ENCODE measurements at places on chromosomes 12 and 14.

- DNase-seq, result no peak
Measured at GRCh38 chr12:92952394-92952793, 23.3 kb upstream of the EEA1 start.

- DNase-seq, result peak; percentile 86
Measured at GRCh38 chr12:9668161-9669018, 1.1 kb upstream of the CLEC2D start.

GRCh38 chr12:14614704-14615121, 47.0 kb upstream of the PLBD1 start:
- DNase-seq, result no peak

DNA sequence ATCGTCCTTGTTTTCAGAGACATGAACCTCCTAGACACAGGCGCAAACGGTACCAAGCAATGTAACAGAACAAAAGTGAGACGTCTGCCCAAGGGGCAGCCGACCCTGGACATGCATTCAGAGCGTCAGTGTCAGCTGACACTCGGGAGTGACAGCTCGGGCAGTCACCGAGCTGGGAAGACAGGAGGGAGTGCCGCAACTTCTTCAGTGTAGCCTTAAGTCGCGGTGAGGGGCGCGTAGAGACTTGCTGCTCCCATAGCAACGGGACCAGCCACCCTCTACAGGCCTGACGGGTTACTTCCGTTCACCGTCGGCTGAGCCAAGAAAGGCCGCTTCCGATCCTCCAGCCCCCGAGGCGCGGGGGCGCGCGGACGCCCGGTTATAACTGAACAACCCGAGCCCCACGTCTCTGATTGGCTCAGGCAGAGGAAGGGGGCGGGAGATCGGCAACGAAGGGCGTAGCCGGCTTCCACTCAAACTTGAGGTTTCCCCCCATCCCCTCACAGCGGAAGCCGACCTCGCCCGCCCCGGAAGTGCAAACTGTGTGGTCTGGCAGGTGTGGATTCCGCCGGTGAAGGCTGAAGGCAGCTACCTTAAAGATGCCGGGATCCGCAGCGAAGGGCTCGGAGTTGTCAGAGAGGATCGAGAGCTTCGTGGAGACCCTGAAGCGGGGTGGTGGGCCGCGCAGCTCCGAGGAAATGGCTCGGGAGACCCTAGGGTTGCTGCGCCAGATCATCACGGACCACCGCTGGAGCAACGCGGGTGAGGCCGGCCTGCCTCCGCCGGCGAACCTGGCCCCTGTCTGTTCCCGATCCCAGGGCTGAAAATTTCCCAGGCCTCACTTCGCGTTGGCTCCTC, at the start of gene EIF2B2:
Gene EIF2B2 (plus strand): TSS at position 530 of the 858 bp plus-strand sequence. CDS start 70 bp downstream, at position 600.
- DNase-seq, result peak; percentile 97

DNA sequence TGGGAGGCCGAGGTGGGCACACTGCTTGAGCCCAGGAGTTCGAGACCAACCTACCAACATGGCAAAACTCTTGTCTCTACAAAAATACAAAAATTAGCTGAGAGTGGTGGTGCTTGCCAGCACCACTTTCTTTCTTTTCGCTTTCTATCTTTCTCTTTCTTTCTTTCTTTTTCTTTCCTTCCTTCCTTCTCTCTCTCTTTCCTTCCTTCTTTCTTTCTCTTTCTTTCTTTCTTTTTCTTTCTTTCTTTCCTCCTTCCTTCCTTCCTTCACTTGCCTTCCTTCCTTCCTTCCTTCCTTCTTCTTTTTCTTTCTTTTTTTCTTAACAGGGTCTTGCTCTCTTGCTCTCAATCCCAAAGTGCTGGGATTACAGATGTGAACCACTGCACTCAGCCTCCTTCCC, 66.8 kb downstream of the HSD17B6 start:
- no peak for DNase-seq

DNA sequence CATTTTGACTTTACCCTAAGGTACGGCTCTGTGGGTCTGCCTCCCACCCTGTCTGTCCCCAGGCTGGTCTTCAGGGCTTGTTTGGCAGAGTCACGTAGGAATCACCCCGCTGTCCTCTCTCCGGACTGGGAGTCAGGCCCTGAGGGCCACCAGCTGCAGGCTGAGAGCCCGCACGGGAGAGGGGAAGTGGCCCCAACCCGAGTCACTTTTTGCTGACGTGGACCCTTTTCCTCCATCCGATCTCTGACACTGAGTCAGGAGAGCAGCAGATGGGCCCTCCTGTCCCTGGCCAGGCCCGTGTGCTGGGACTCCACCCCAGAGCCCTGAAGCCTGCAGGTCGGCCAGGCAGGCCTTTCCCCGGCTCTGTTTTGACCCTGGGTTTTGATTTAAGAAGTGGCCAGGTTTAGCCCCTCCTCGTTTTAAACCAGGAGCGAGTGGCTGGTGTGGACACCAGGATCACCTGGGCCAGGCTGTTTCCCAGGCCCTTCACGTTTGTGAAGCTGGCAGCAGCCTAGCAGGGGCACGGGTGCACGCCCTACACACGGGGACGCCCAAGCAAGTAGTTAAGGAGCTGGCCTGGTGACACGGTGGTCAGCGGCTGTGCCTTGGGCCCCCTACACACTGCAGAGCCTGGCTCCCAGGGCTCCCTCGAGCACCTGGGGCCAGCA, 12.5 kb upstream of the TEX22 start:
- DNase-seq, result no peak

- no peak for DNase-seq
Measured at GRCh38 chr14:65074449-65075150, 27.7 kb downstream of the MAX start.

DNA sequence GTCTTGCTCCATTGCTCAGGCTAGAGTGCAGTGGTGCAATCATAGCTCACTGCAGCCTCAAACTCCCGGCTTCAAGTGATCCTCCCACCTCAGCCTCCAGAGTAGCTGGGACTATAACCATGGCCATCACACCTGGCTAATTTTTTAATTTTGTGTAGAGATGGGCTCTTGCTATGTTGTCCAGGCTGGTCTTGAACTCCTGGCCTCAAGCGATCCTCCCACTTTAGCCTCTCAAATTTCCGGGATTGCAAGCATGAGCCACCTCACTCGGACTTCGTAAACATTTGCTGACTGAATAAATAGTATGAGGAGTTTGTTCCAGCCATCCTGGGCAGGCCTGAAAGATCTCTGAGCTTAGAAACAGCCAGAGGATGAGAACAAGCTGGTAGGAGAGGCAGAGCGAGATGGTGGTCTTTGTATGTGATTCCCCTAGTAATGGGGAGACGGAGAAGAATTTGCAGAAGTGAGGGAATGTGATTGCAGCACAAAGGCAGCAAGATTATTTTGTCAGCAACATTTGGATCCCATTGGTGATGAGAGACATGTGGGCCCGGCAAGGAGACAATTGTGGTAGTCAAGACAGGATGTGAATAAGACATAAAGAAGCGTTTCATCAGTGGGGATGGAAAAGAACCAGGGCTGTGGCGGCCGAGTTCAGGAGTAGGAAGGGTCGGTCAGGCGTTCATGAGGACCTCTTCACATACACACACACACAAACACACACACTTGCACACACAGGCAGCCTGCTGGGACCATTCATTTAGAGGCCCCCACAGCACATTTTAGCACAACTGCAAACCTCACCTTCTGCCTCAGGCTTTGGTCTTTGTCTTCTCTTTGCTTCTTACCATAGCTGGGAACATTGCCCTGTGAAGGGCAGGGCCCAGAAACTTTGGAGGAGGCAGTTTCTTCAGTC, 155.5 kb downstream of the ZFP36L1 start:
- peak; percentile 68 for DNase-seq

- DNase-seq, result peak; percentile 8
Measured at GRCh38 chr12:28129031-28129430, 61.2 kb upstream of the CCDC91 start.

DNA sequence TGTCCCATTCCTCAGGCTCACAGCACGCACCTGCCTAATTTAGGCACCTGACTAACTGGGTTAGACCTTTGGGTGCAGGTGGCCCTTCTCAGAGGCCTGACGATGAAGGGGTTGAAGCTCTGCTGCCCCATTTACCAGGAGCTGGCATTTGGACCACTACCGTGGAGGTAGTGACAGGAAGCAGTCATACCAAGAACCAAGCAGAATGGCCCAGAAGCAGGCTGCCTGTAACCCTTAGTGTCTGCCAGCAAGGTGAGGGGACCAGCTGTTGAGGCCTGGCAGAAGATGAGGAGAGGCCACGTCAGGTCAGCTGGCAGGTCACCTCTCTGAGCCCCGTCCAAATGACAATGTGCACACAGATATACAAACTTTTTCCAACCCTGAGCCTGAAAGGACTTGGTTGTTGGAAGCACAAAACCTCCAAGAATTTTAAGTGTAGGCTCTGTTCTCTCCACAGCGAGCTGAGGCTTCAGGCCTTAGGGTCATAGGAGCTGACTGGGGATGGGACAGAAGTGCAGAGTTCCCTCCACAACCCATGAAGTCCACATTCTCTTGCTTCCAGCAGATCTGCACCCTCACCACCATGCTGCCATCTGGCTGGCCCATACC, 23.1 kb downstream of the VASH1 start:
- DNase-seq, result no peak

GRCh38 chr12:28108599-28108998, 81.7 kb upstream of the CCDC91 start:
- DNase-seq, result no peak

DNA sequence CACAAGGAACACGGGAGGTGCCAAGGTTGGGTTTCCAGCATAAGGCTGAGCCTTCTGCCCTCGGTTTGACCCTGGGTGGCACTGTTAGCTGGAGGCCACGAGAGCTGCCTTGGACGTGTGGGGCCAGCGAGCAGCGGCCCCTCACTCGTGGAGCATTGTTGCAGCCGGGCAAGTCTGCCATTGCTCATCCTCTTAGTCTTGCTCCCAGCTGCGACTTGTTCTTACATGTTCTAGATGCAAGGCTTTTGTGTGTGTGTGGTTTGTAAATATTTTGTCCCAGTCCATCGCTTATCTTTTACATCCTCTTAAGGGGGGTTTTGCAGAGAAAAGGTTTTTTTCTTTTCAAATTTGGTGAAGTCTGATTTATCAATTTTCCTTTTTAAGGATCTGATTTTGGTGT, 21.1 kb upstream of the C1S start:
- DNase-seq, result no peak

DNA sequence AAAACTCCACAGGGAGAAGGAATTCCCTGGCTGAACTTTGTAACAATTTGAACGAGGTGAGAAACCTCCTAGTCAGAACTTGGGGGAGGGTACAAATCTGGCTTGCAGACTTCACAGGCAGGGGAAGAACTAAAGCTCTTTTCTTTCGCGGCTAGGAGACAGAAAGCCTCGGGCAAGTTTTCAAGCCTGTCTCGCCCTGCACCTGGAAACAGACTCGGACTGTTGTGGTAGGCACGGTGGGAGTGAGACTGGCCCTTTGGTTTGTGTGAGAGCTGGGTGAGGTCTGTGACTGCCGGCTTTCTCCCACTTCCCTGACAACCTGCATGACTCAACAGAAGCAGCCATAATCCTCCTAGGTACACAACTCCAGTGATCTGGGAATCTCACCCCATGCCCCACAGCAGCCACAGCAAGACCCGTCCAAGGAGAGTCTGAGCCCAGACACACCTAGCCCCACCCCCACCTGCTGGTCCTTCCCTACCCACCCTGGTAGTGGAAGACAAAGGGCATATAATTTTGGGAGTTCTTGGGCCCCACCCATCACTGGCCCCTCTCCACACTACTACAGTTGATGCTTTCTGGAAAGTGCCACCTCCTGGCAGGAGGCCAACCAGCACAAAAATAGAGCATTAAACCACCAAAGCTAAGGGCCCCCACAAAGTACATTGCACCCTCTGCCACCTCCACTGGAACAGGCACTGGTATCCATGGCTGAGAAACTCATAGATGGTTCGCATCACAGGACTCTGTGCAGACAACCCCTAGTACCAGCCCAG, 102.7 kb upstream of the ST8SIA1 start:
- DNase-seq, result no peak

DNA sequence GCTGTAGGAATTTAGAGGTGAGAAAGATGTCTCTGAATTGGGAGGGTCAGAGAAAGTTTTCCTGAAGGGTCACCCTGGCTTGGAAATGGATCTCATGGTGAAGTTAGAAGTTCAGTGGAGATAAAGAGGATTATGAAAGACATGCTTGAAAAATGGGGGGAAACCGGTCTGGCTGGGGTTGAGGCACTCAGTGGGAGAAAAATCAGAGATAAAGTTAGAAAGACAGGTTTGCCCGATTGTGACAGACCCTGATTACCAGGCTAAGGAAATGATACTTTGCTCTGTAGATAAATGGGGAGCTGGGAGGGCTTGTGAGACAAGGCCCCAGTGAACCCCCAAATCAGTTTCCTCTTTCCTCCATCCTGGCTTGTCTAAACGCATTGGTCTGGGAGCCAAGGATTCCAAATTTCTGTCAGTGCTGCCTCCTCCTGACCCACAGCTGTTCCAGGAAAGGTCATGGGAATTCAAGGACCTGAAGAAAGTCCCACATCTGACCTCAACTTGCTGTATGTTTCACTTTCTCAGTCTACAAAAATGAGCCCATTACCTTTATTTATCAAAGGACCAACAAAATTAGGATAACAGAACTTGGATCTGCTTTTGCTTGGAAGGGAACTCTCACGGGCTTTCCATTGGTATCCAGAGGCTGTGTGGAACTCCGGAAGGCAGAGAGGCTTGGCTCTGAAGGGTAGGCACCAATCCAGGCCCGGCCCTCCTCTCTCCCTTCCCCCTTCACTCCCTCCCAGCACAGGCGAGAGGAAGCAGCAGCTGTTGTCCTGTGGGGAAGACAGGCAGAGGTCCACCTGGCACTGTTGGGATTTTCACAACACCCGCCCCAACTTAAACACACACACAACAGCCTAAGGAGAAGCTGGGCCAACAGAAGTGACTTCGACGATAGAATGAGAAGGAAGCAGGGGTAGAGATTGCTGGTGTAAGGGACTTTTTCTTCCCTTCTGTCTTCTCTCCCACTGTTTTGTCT, 3.4 kb upstream of the RNASE7 start:
- peak; percentile 31 for DNase-seq

DNA sequence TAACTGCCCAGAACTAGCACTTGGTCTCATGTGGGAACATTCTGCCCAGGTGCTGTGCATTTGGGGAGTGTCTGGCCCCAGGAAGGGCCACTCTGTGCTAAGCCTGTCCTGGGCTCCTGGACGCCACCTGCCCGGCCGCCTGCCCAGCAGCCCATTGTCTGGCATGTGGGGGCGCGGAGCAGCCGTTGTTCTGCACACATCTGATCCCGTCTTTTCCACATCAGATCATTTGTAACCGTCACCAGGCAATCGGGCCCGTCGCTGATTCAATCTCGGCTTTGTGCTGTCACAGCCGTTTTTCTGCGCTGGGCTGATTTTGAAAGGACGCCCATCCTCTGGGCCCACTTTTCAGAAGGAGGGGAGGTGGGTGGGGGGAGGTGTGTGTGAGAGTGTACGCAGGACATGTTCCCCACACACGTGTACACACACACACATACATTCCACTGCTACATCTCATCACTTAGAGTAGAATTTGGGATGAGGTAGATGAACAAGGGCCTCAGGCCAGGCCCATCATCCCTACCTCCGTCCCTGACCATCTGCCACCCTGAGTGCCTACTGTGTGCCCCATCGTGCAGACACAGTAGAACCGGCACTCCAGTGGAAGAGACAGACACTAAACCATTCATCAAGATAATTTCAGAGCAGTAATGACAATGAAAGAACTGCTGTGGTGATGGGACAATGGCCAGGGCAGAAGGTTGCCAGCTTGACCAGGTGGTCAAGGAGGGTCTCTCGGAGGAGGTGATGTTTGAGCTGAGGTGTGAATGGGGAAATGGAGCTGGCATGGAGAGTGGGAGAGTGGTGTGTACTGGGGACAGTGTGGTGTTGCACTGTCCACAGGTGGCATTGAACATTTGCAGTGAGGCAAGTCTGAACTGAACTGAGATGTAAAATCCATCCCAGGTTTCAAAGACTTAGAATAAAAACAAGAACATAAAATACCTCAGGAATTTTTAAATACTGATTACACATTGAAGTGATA, 19.0 kb downstream of the FAM222A start:
- no peak for DNase-seq

GRCh38 chr12:1373901-1374735, 220.3 kb downstream of the FBXL14 start:
- DNase-seq, result peak; percentile 96

Measured in fibroblast of skin of scalp (primary cell).